ENCODE measurements at places on chromosomes 6 and 20.

DNA sequence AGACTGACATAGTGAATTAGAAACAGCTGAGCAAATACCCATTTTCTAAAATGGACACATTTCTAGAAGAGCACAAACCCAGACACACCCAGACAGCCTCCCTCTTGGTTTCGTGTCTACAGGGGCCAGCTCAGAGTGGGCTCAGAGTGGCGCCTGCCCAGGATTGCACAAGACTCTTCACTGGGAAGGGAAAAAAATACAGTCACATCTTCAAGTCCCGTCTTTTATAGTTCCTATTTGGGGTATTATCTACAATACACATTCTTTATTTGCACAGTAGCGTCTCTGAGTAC is 246.1 kb upstream of the AFDN start:
- DNase-seq, result no peak

DNA sequence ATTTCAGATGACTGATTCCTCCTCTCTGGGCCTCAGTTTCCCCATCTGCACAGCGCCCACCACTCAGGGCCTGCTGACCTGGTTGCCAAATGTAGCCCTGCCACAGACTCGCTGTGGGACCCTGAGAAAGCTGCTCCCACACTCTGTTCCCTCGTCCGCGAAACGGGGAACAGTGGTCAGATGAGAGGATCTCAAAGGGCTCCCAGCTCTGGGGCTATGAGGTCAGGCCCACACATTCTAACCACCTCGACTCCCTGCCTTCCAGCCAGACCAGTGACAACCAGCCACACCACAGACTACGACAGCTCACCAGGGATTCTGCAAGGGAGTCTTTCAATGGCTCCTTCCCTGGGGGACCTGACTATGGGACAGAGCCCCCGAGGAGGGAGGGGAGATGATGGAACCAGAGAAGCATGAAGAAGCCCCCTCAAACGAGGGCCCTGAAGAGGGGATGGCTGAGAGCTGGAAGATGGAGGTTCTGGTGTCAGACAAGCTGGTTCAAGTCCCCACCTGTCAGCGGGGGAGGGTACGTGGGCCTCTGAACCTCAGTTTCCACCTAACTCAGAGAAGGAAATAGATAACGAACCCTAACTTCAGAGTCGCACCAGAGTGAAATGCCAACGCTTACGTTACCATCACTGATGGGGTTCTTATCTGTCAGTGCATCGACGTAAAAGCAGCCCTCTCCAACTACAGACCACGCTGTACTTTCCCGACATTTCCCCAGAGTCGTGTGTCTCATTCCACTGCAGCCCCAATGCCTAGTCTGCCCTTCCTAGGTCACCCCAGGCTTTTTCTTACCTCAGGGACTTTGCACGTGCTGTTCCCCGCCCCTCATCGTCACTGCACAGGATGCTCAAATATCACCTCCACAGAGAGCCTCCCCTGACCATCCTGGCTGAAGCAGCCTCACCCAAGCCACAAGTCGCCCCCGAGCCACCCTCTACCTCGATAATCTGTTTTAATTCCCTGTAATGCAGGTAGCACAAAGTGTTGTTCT is 60.5 kb downstream of the PREX1 start:
- DNase-seq, result no peak

GRCh38 chr20:31869942-31870725 is at the start of the genes DUSP15 and TTLL9:
TSS of gene DUSP15 (minus strand) at chr20:31870527. CDS start at chr20:31870337, 190 bp downstream.
TSS of gene TTLL9 (plus strand) at chr20:31870634. CDS start at chr20:31871127, 493 bp downstream.
- DNase-seq, result no peak

GRCh38 chr6:24919056-24919892 is 16.5 kb downstream of the RIPOR2 start:
- peak; percentile 68 for DNase-seq

DNA sequence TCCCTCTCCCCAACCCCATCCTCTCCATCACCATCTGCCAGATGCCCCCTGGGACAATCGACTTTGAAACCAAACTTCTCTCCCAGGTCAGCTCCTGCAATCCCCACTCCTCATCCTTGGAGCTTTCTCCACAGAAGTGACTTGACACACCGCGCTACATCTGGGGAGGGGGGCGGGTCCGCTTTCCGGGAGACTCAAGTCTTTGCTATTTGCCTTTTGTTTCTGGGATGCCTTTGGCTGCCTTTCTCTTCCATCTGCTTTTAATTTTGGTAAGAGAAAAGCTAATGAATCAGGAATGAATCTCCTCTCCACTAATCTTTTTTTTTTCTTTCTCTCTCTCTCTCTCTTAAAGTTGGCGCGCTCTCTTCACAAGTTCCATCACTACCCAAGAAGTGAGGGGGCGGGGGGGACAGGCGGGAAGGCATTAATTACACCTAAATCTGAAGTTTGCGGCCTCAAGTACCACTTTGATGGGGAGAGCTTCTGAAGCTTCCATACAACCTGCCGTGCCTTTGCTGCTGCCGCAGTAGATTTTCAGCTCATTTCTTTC is 664 bp upstream of the TPBG start:
- no peak for DNase-seq

GRCh38 chr6:144171406-144171805 is 21.1 kb downstream of the STX11 start:
- DNase-seq, result no peak

DNA sequence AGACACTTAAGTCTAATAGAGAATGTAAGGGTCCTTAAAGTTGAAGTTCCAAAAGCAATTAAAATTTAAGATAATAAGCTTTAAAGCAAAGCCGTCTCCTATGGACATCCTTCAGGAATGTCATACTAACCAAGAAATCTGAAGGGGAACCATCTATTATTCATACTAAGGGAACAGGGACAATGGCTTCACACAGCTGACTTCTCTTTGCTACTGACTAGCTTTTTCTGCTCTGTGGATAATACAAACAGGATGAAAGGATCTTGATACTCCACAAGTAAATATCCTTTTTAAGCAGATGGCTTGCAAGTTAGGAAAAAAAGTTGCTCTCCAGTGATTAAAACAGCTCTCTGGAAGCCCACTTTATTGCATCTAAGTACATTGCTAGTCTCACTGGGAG is 178.6 kb downstream of the BACH2 start:
- no peak for DNase-seq

- DNase-seq, result no peak
Measured at GRCh38 chr6:11732036-11732631, 46.5 kb downstream of the ADTRP start.

DNA sequence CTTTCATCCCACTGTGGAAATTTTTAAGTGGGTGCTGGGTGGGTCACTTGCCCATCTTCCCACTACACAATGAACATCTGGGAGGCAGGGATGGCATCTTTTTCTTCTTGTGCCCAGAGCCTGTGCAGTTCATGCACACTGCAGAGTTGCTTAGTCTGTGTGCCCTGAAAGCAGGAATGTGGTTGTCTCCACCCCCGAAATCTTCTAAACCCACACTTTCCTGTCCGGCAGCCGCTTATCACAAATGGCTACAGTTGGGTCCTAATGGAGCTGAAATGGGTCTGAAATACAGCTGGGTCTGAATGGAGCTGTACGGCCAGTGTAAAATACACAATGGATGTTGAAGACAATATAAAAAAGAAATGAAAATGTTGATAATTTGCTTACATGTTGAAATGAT is 112.1 kb upstream of the PMEPA1 start:
- DNase-seq, result no peak

DNA sequence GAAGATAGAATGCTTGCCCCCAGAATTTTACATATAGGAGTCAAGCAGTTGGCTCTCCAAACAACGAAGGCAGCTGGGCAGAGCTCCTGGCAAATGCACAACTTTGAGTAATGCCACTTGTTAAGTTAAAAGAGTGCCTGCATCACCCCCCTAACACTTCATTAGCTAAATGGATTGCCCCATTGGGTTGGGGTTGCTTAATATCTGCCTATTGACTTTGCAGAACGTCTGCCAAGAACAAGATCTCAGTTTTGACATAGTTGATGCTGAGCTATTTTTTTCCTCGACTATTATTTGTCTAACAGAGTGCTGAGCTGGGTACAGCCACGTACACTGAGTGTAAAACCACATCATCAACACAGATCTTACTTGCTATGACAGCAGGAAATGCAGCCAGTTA is 12.1 kb downstream of the ANKRD60 start:
- no peak for DNase-seq

GRCh38 chr6:42012501-42013133 is 37.7 kb upstream of the TAF8 start:
- no peak for DNase-seq

- DNase-seq, result peak; percentile 10
Measured at GRCh38 chr6:134720353-134721059, 229.4 kb downstream of the ALDH8A1 start.

GRCh38 chr6:144145541-144145940 is 4.8 kb upstream of the STX11 start:
- no peak for DNase-seq

GRCh38 chr20:62907384-62908317 is 18.7 kb downstream of the DIDO1 start:
- no peak for DNase-seq

DNA sequence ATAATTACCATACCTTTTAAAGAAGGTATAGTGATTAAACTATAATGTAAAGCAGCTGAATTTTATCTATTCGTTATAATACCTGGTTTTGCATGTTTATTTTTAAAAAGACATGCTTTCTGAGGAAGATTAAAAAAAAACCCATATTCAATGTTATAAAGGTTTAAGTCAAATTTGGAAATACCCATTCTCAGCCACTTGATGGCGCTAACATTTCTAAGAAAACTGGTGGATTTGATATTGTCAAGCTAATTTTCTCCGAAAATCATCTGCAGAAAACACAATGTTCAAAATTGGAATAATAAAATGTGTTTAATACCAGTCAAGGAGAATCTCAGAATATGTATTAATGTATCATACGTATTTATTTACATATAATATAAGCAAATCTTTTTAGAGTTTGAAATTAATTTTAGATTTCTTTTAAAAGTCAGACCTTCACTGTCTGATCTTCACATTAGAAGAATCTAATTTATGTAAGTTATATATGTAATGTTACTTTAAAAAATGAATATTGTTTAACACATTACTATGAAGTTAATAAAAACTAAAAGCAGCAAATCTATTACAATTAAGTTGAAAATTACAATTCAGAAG is 35.0 kb downstream of the SHPRH start:
- no peak for DNase-seq

DNA sequence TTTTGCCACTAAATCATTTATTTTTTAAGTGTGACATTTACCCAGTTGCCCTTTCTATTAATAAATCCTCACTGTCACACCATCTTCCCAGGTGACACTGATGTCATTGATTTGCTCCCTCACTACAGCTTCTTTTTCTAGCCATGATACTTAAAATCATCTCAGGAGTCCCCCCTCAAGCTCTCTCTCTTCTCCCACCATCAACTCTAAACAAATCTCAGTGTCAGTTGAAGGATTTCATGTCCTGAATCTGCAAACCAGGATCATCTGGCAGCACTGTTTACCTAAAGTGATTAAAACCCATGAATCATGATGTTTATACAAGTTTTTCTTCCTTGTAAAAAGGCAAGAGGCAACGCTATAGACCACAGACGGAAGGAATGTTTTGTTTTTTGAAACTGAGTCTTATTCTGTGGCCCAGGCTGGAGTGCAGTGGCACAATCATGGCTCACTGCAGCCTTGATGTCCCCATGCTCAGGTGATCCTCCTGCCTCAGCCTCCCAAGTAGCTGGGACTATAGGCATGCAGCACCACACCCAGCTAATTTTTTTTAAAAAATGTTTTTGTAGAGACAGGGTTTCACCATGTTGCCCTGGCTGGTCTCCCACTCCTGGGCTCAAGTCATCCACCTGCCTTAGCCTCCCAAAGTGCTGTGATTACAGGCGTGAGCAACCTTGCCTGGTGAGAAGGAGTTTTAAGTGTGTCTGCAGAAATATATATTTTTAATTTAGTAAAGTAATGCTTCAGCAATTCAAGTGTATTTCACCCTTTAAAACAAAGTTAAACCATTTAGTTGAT is 30.1 kb upstream of the SH3BGRL2 start:
- DNase-seq, result no peak

DNA sequence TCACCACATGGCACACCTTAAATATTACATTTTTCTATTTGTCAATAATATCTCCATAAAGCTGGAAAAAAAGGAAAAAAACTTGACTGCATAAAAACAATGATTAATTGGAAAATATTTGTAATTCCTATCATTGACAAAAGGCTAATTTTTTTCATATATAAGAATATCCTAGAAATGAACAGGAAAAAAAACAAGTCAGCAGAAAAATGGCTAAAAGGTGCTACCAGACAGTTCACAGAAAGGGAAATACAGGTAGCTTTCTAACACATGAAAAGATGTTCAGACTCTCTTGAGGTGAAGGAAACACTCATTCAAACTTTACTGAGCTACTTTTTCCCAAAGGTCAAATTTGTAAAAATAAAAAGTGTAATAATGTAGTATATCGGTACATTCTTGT is 104.1 kb upstream of the SCAF8 start:
- no peak for DNase-seq

DNA sequence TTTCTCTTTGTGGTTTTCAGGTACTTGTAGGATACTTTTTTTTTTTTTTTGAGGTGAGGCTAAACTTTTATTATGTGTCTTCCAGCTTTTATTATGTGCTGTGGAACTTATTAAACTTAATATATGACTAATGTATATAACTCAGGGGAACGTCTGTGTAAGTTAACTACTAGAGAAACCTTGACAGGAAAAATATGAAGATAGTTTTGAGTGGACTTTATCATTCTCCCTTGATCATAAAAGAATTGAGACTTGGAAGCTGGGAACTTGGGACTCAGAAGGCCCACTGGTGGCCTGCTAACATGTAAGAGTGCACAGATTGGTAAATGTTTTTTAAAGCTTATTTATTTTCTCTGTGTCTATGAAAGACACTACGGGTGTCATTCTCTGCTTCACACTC is 73.1 kb downstream of the CARMIL1 start:
- DNase-seq, result no peak

- no peak for DNase-seq
Measured at GRCh38 chr6:4491501-4492260, 284.5 kb upstream of the CDYL start.

- DNase-seq, result no peak
Measured at GRCh38 chr20:32338665-32339064, 19.5 kb upstream of the ASXL1 start.

GRCh38 chr6:5190507-5190906 is 70.2 kb downstream of the LYRM4 start:
- DNase-seq, result no peak

- no peak for DNase-seq
Measured at GRCh38 chr6:45494416-45495135, 116.8 kb upstream of the SUPT3H start.

DNA sequence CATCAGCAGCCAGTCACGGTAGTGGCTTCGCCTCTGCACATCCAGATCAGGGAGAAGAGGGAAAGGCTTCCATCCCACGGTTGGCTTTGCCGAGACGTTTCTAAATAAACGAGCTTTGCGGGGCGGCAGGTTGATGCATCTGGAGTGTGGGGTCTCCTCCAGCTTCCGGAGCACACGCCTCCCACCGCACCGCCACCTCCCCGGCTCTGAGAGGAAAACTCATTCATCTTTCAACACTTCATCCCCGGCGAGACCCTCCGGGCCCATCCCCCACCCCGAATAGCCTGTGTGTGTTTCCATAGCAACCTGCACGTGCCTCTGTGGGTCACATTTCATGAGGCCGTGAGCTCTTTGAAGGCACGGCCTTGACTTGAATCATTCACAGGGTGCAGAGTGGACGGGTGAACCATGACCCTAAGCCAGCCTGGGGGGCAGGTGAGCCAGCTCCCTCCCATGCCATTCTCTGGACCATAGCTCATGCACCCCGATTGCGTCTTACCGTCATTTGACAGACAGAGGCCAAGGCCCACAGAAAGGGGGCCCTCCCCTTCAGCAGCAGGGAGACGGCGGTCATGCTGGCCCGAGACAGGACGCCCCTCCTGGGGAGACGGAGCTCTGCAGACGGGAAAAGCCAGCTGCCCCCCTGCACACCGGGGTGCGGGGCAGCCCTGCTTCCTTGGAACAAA is 16.2 kb upstream of the CHRNA4 start:
- no peak for DNase-seq
